Umbilical cord (tissue), 2 donors: ENCODE measurements at places on chromosomes 11 and 22. TPM values are rescaled to one million over a fixed set of nuclear protein-coding genes. Genes with fewer than 3 reads are reported as not detected.

The TLCD5 gene
- 9.9 TPM for total RNA-seq

The PARVG gene
- total RNA-seq, result 7.5 TPM

The SLC25A22 gene
- total RNA-seq, result 2.2 TPM

The PIH1D2 gene
- total RNA-seq, result not detected

The C22orf31 gene
- not detected for total RNA-seq

The PRG2 gene
- total RNA-seq, result 3.1 TPM
